Activated CD4-positive, alpha-beta T cell treated with anti-CD3 and anti-CD28 coated beads, Interleukin-10, Interleukin-2, amounts not matched to agents 100 ng/mL and 50 ng/mL, durations not matched to agents 16 hours and 8 hours (primary cell): ENCODE measurements at places on chromosomes 2 and 18.

DNA sequence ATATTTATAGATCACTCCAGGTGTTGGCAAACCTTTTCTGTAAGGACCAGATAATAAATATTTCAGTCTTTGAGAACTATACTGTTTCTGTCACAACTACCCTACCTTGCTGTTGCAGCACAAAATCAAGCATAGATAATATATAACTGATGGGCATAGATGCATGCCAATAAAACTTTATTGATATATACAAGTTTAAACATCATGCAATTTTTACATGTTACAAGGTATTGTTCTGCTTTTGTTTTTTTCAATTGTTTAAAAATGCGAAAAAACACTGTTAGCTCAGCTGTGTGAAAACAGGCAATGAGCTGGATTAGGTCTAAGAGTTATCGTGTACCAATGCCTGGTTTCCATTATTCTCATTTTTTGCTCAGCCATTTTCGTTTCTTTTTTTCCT lies 47.6 kb upstream of the FN1 start:
- DNase-seq = no peak

- no peak for DNase-seq
These were observed 558.3 kb downstream of the KCNJ3 start for GRCh38 chr2:155256803-155257202.

DNA sequence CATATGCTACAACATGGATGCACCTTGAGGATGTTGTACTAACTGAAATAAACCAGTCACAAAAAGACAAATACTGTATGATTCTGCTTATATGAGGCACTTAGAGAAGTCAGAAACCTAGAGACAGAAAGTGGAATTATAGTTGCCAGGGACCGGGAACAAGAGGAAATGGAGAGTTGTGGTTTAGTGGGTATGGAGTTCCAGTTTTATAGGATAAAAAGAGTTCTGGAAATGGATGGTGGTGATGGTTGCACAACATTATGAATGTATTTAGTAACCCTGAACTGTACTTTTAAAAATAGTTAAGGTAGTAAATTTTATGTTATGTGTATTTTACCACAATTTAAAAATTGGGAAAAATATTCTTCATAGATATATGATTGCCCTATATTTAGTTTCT lies 97.7 kb downstream of the DPP4 start:
- DNase-seq = no peak

- no peak for DNase-seq
These were observed 735.7 kb upstream of the SLC8A1 start for GRCh38 chr2:41187376-41188122.

- DNase-seq = peak; percentile 86
These were observed 260.2 kb upstream of the TRIB2 start for GRCh38 chr2:12456293-12457106.

- no peak for DNase-seq
These were observed 8.5 kb downstream of the PSMD14 start for GRCh38 chr2:161316701-161317100.

DNA sequence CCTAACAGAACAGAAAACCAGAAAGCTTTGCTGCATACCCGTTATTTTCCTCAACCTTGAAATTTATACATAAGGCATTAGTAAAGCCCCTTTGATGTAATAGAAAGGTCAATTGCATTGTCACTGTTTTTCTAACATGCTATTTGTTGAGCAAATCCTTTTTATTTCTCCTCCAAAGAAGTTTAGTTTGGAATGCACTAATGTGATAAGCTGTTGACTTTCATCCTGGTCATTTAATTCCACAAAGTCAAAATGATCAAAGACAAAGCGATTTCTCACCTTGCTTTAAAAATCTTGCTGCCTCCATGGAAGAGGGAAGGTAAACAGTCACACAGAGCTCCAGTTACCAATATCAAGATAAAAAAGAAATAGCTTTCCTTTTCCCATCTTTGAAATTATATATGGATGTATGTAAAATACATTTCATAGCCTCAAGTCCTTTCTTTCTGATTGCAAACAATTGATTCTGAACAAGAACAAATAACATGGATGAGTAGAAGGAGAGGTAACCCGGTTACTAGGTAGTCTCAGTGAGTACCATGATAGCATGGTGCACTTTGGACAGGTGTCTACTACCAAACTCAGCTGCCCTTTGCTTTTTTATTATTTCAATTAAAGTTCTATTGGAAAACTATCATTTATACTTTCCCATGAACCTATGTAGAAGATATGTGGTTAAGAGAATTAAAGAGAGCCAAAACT lies 452.7 kb downstream of the STK39 start:
- DNase-seq = no peak

GRCh38 chr2:10889651-10890215 lies 22.0 kb upstream of the KCNF1 start:
- no peak for DNase-seq

DNA sequence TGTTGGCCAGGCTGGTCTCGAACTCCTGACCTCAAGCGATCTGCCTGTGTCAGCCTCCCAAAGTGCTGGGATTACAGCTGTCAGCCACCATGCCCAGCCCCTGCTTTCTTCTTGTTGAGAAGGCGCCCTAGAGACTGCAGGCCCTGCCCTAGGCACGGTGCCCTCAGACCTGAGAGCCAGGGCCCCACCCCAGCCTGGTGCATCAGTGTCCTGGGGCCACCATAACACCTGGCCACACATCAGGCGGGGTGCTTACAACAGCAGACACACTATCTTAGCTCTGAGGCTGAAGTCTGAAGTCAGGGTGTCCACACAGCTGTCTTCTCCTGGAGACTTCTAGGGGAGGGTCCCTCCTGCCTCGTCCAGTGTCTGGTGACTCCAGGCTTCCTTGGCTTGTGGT lies 120.6 kb downstream of the NDUFA10 start:
- no peak for DNase-seq

- DNase-seq = no peak
These were observed 137.4 kb upstream of the SH3BP4 start for GRCh38 chr2:234814374-234814773.

- no peak for DNase-seq
These were observed 125.7 kb downstream of the EIPR1 start for GRCh38 chr2:3251946-3252345.

DNA sequence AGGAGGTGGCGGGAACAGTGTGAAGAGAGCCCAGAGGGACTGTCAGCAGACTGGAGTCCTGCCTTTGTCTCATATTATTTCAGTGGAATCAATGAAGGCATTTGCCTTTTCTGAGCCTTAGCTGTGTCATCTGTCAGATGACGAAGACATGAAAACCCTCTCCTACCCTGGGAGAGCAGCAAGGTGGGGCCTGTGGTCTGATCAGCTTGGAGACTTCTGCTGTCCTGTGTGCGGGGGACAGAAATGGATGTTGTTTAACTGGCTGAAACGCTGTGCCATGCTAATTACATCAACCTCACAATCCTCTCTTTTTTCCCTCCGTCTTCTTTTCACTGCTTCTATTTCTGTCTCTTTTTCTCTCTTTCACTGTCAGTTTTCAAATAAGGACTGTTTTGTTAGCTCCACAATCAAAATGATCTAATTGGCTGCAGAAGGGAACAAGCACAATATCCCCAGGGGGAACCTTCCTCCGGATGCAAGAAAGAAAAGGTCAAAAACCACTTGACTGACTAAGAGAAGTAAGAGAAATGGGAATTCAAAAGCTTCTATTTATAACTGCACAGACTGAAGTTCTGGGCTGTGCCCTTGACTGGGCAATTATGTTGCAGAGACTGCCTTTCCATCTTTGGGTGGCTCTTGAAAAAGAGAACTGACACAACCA lies 340.1 kb downstream of the CLIP4 start:
- no peak for DNase-seq

GRCh38 chr2:222851956-222852617 lies 8.7 kb upstream of the ACSL3 start:
- DNase-seq = no peak
